Upper lobe of left lung (tissue), 6 donors: ENCODE measurements at places on chromosomes 11 and 22.
A peak's percentile ranks its signal among the peaks of the same experiment; 100 is the strongest.

DNA sequence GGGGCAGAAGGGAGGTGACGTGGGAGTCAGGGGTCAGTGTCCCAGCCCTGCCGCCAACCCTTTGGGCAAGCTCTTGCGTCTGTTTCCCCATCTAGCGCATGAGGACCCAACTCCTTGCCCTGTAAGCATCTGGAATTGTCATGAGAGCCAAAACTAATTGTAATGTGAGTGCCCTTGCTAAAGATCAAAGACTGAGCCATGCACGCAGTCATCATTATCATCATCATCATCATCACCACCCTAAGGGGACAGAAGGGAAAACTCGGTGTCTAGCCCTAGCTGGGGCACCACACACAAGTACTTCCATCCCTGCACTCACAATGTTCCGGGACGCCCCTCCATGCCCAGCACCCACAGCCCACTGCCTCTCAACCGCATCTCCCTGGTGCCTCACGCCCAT lies 2.5 kb downstream of the LIF start:
- H3K4me3 ChIP-seq: no peak overlapping the region
- no peak overlapping the region for H3K27ac ChIP-seq
- no peaks in the 10 kb centered on the region for H3K36me3 ChIP-seq

DNA sequence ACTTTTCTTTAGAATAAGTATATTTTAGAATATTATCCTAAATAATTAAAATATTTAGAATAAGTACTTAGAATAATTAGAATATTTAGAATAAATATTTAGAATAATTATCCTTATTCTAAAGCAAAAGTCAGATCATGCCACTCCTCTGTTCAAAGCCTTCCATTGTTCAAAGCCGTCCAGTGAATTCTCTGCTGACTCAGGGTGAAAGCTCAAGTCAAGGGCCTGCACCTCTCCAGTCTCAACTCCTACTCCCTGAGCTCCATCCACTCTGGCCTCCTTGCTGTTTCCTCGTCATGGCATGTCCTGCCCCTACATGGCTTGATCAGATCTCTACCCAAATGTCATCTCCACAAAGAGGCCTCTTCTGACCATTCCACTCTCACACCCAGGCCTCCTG lies 30.0 kb downstream of the PLEKHA7 start:
- H3K27me3 ChIP-seq: no peaks in the 10 kb centered on the region
- peaks cover 8% of the 10 kb centered on the region for H3K4me1 ChIP-seq
- no peak overlapping the region for H3K4me3 ChIP-seq
- no peak overlapping the region for H3K27ac ChIP-seq
- no peaks in the 10 kb centered on the region for H3K36me3 ChIP-seq

GRCh38 chr22:34946339-34946985 lies 119.5 kb upstream of the ISX start:
- no peak overlapping the region for H3K27ac ChIP-seq
- no peak for DNase-seq
- H3K4me1 ChIP-seq: no peaks in the 10 kb centered on the region
- H3K36me3 ChIP-seq: no peaks in the 10 kb centered on the region
- no peaks in the 10 kb centered on the region for H3K27me3 ChIP-seq

GRCh38 chr11:10878408-10879214 lies 20.8 kb upstream of the ZBED5 start:
- DNase-seq: no peak
- no peaks in the 10 kb centered on the region for H3K27me3 ChIP-seq
- no peaks in the 10 kb centered on the region for H3K36me3 ChIP-seq
- H3K27ac ChIP-seq: no peak overlapping the region
- no peaks in the 10 kb centered on the region for H3K4me1 ChIP-seq

GRCh38 chr22:21929253-21929652 lies 23.4 kb downstream of the PPM1F start:
- no peak overlapping the region for H3K4me3 ChIP-seq
- H3K27ac ChIP-seq: no peak overlapping the region
- no peaks in the 10 kb centered on the region for H3K4me1 ChIP-seq
- no peak for DNase-seq

DNA sequence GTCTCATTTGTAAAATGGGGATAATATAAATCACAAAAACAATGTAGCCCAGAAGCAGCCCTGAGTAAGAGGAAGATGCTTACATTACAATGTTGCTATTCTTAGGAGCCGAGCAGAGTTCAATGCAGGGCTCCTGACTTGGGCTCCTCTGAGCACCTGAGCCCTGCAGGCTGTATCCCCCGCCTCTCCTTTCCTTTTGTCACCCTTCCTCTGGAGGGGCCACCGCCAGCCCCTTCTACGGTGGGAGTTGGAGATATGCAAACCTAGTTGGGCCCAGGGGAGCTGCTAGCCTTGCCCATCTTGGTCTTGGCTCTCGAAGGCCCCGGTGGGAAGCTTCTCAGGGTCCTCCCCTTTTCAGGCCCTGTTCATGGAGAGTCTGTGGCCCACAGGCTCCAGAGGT lies 8.4 kb upstream of the CSNK1E start:
- no peaks in the 10 kb centered on the region for H3K4me1 ChIP-seq
- no peaks in the 10 kb centered on the region for H3K36me3 ChIP-seq
- DNase-seq: no peak
- no peak overlapping the region for H3K4me3 ChIP-seq
- no peak overlapping the region for H3K27ac ChIP-seq
- H3K27me3 ChIP-seq: no peaks in the 10 kb centered on the region

GRCh38 chr11:111351374-111352055 lies 27.6 kb downstream of the POU2AF1 start:
- H3K36me3 ChIP-seq: no peaks in the 10 kb centered on the region
- H3K27me3 ChIP-seq: no peaks in the 10 kb centered on the region
- no peak for DNase-seq
- no peak overlapping the region for H3K27ac ChIP-seq
- H3K4me3 ChIP-seq: no peak overlapping the region

GRCh38 chr22:49228431-49229037 lies 599.1 kb downstream of the BRD1 start:
- no peaks in the 10 kb centered on the region for H3K36me3 ChIP-seq
- no peaks in the 10 kb centered on the region for H3K4me1 ChIP-seq
- no peaks in the 10 kb centered on the region for H3K27me3 ChIP-seq
- no peak overlapping the region for H3K4me3 ChIP-seq

DNA sequence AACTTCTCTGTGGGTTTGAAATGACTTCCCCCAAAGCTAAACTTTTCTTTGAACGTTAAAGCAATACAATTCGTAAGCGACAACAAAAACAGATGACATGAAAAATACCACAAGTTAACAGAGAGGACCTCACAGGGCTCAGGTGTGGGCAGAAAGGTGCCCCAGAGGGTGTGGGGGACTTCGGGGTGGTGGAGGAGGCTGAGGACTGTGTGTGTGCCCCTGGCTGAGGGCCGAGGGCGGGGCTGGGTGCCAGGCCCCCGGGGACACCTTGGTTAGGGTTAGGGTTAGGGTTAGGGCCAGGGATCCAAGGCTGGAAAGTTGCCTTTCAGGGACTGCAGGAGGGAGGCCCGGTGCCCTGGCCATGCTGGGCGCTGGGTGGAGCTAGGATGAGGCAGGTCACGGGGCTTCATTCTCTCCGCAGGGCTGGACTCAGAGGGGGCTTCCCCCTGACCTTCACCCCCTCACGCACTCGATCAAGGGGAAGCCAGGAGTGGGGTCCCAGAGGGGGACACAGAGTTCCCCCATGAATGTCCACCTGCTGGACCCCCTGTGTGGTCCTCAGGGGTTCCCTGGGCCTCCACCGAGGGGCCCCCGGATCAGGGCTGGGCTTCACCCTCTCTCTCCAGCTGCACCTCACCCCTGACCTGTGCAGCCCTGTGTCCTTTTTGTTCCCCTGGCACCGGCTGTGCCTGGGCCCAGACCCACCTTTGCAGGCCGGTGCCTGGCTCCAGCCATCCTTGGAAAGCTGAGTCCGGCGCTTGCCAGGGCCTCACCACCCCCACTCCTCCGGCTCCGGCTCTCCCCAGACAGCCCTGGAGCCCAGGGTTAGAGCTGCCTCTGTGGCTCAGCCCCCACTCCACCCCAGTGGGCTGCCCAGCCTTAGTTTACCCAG lies 7.0 kb downstream of the TNNI2 start:
- H3K4me1 ChIP-seq: peaks cover 21% of the 10 kb centered on the region
- no peak for DNase-seq
- no peaks in the 10 kb centered on the region for H3K36me3 ChIP-seq
- peak overlapping the region; percentile 55 for H3K27ac ChIP-seq

GRCh38 chr11:120646206-120646605 lies 134.7 kb downstream of the GRIK4 start:
- H3K4me3 ChIP-seq: no peak overlapping the region
- no peaks in the 10 kb centered on the region for H3K4me1 ChIP-seq

- H3K4me3 ChIP-seq: no peak overlapping the region
- no peak overlapping the region for H3K27ac ChIP-seq
- no peaks in the 10 kb centered on the region for H3K27me3 ChIP-seq
Measured at GRCh38 chr11:370070-370941, 1.0 kb downstream of the B4GALNT4 start.

DNA sequence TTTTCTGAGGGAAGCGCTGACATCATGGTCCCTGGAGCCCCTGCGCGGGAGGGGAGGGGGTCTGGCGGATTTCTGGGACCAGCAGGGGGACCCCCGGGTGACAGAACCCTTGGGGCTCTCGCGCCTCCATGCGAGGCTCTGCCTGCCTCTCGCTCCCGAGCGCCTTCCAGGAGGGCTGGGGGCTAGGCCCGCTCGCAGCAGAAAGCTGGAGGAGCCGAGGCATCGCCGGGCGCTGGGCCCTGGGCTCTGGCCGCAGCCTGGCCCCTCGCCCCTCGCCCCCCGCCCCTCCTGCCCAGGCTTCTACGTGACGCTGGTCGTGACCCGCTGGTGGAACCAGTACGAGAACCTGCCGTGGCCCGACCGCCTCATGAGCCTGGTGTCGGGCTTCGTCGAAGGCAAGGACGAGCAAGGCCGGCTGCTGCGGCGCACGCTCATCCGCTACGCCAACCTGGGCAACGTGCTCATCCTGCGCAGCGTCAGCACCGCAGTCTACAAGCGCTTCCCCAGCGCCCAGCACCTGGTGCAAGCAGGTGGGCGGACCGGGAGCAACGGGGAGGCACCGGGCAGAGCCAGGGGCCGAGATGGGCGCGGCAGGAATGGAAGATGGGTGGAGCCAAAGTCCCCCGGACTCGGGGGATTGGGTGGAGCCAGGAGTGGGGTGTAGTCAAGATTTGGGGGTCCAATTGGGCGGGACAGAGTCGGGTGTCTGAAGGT lies 5.4 kb downstream of the BEST1 start:
- peak overlapping the region; percentile 49 for H3K4me3 ChIP-seq
- peaks cover 8% of the 10 kb centered on the region for H3K27me3 ChIP-seq
- DNase-seq: peak; percentile 55
- peak overlapping the region; percentile 90 for H3K27ac ChIP-seq

- no peak for DNase-seq
- no peaks in the 10 kb centered on the region for H3K27me3 ChIP-seq
- H3K4me1 ChIP-seq: no peaks in the 10 kb centered on the region
- H3K36me3 ChIP-seq: peaks cover 17% of the 10 kb centered on the region
- H3K27ac ChIP-seq: no peak overlapping the region
Measured at GRCh38 chr22:40898850-40899357, 37.0 kb upstream of the DNAJB7 start.

DNA sequence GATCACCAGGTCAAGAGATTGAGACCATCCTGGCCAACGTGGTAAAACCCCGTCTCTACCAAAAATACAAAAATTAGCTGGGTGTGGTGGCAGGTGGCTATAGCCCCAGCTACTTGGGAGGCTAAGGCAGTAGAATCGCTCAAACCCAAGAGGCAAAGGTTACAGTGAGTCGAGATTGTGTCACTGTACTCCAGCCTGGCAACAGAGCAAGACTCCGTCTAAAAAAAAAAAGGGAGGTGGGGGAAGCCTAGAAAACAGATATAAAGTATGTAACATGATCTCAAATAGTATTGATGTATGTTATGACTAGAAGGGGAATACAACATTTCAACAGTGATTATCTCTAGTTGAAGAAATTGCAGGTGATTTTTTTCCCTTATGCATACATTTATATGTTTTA lies 61.4 kb downstream of the SLC1A2 start:
- H3K36me3 ChIP-seq: no peaks in the 10 kb centered on the region
- H3K27ac ChIP-seq: no peak overlapping the region
- DNase-seq: no peak
- peaks cover 3% of the 10 kb centered on the region for H3K4me1 ChIP-seq
- H3K4me3 ChIP-seq: no peak overlapping the region

DNA sequence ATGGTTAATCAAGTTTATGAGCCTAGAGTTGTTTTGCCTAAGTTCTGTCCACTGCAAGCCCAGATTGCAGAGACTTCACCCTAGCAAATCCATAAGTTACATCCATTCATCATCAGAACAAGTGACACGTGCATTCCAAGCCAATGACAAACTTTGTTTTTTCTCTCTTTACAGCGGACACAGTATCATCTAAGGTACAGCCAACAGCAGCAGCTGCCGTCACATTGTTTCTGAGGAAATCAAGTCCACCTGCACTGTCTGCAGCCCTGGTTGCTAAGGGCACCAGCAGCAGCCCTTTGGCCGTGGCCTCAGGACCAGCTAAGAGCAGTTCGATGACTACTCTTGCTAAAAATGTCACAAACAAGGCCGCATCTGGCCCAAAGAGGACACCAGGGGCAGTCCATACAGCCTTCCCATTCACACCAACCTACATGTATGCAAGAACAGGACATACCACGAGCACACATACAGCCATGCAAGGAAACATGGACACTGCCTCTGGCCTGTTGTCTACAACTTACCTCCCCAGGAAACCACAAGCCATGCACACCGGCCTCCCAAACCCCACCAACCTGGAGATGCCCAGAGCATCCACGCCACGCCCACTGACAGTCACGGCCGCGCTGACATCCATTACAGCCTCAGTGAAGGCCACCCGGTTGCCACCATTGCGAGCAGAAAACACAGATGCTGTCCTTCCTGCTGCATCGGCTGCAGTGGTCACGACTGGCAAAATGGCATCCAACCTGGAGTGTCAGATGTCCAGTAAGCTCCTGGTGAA lies 155.8 kb downstream of the C11orf91 start:
- H3K4me3 ChIP-seq: no peak overlapping the region
- peak; percentile 40 for DNase-seq
- H3K27me3 ChIP-seq: no peaks in the 10 kb centered on the region
- no peak overlapping the region for H3K27ac ChIP-seq
- no peaks in the 10 kb centered on the region for H3K4me1 ChIP-seq

DNA sequence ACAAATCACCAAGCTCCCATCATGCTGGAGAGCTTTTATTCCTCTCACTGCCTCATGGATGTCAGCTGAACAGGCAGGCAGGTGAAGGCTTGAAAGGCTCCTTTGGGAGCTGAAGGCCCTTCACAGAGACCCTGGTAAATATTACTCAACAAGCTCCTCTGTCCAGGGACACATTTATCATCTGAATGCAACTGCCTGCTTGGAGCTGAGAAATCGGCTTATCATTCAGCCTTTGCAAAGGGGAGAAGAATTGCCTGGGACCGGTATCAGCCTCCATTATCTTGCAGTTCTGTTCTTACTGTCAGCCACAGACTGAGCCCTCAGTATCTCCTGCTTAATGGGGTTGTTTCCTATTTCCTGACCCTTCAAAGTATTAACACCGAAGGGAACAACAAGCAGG lies 113.8 kb upstream of the PITPNB start:
- H3K27ac ChIP-seq: peak overlapping the region; percentile 19
- no peaks in the 10 kb centered on the region for H3K36me3 ChIP-seq
- peaks cover 58% of the 10 kb centered on the region for H3K4me1 ChIP-seq
- no peak for DNase-seq

DNA sequence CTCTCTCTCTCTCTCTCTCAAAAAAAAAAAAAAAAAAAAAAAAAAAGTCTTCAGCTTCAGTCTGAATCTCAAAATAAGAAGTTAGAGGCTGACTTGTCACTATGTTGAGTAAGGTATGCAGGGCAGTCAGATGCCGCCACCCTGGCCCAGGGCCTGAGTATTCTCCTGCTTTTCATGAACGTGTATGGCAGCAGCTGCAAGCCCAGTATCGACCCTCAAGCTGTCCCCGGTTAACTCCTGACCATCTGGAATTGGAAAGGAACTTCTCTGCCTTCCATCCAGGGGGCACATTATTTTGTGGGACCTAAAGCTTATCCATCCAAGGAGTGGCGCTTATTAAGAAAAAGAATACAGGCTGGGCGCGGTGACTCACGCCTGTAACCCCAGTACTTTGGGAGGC lies 11.4 kb downstream of the MRGPRD start:
- H3K36me3 ChIP-seq: no peaks in the 10 kb centered on the region
- H3K4me1 ChIP-seq: no peaks in the 10 kb centered on the region
- no peaks in the 10 kb centered on the region for H3K27me3 ChIP-seq
- H3K27ac ChIP-seq: no peak overlapping the region
